ENCODE measurements at places on chromosomes 5 and 9.

DNA sequence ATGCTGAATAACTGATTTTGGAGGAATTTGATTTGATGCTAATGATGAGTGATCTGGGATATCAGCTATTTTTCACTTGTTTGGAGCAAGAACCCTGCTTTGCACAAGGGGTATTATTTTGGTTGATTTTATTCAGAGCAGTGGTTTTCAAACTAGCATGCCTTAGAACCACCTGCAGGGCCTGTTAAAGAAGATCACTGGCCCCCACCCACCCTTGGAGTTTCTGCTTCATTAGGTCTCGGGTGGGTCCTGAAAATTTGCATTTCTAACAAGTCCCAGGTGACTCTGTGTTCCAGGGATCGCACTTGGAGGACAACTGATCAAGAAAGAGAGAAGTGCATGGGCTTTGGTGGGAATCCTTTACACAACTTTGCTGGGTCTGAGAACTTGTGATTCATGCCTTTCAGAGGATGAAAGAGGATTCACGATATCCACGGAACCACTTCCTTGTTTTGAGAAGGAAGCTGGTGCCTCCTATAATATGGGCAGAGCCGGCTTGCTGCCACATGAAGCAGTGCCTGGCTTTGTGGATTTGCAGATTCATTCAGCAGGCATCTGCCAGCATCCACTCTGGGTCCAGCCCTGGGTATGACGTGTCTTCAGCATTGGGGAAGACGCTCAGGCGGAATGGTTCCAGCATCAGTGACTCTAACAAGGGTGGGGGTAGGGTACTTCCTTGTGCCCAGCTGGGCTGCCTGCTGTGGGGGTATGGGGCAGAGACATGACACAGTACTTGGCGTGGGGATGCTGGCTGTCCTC is 106.6 kb upstream of the PITX1 start:
- ATAC-seq = no peak

- no peak for ATAC-seq
These were observed 101.6 kb upstream of the MAP1B start for GRCh38 chr5:72005671-72006070.

- ATAC-seq = no peak
These were observed 129.0 kb downstream of the TLE4 start for GRCh38 chr9:79700607-79701360.

DNA sequence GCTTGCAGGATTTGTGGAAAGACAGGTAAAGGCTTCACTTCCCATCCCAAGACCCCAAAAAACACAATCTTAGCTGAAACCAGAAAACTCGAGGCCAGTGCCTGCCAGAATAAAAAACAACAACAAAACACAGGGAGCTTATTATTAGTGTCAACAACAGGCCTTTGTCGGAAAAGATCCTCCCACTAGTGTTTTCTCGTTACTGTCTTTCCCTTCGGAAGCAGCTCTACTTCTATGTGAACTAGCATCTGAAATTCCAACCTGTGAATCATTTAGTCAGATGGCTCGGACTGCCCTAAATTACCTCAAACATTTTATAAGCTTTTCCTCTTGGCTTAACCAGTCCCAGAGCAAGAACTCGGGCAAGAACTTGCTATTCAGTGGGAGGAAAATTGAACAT is 122.2 kb upstream of the GNA14 start:
- no peak for ATAC-seq

GRCh38 chr5:147411359-147412319 is 98.2 kb downstream of the DPYSL3 start:
- no peak for ATAC-seq

GRCh38 chr5:150656191-150657132 is 4.6 kb upstream of the MYOZ3 start:
- peak; percentile 85 for ATAC-seq

- ATAC-seq = no peak
These were observed 224.7 kb upstream of the DAP start for GRCh38 chr5:10985721-10986110.

GRCh38 chr9:69548681-69549080 is 123.5 kb downstream of the APBA1 start:
- ATAC-seq = no peak

GRCh38 chr9:33620738-33621439 is 96.8 kb downstream of the ANKRD18B start:
- ATAC-seq = peak; percentile 39

GRCh38 chr9:33129886-33130881 is 37.0 kb downstream of the B4GALT1 start:
- ATAC-seq = no peak

GRCh38 chr9:137065336-137065967 is 4.9 kb downstream of the SAPCD2 start:
- ATAC-seq = no peak

DNA sequence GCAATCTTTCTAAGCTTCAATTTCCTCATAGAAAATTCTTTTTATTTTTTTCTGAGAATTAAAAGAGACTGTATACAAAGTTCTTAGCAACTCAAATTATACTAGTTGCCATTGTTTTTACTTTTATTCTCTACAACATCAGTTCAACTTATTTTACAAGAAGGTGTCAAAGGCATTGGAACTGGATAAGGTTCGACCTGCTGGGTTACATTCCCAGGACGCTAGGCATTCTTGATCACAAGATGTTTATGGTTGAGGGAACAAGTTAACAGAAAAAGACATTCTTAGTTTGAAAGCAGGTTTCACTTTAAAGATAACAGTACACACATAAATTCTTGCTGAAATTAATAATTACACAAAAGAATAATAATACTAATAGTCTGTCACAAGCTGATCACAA is 163.5 kb upstream of the SNX2 start:
- ATAC-seq = no peak

- ATAC-seq = no peak
These were observed 111.5 kb upstream of the CCNH start for GRCh38 chr5:87524217-87524616.

DNA sequence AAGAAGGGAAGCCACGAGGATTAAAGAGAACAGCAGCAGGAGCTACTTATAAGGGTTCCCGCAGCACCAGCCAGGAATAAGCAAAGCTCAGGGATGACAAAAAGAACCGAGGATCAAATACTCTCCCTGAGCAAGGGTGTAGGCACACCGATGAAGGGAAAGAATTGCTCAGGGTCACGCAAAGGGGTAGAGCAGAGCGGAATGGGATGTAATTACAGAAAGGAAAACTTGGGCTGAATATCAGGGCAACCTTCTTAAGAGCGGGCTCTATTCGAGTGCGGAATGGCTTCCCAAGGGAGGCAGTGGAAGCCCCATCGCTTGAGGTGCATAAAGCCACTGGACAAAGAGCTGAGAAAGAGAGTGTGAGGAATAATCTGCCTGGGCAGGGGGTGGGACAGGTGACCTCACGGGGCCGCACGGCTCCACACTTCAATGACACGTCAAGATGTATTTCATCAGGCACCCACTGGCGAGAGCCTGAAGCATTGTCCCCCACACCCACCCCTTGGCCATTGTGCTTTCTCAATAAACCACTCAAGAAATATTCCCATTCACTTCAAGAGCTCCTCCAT is 162.2 kb downstream of the EBF1 start:
- ATAC-seq = no peak

GRCh38 chr5:107867266-107867665 is 196.5 kb upstream of the EFNA5 start:
- ATAC-seq = no peak

- no peak for ATAC-seq
These were observed 93.4 kb downstream of the PPIC start for GRCh38 chr5:122943050-122943698.

- ATAC-seq = peak; percentile 3
These were observed 812 bp downstream of the CACFD1 start for GRCh38 chr9:133460405-133461175.

- ATAC-seq = peak; percentile 18
These were observed 12.3 kb downstream of the P4HA2 start for GRCh38 chr5:132215329-132215728.

DNA sequence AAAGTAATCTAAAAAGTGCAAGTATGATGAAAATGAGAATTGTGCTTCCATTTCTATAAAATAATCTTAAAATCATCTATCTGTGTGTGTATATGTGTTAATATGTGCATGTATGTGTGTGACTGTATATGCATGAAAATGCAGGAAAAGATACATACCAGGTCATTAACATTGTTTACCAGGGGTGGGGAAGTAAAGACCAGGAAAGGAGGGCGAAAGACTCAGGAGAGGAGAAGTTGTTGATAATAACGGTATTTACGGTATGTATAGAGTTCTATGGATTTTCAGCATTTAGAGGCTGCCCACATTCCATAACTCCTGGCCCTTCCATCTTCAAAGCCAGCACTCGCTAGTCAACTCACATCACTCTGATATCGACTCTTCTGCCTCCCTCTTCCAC is 111.0 kb upstream of the SPDL1 start:
- ATAC-seq = no peak

DNA sequence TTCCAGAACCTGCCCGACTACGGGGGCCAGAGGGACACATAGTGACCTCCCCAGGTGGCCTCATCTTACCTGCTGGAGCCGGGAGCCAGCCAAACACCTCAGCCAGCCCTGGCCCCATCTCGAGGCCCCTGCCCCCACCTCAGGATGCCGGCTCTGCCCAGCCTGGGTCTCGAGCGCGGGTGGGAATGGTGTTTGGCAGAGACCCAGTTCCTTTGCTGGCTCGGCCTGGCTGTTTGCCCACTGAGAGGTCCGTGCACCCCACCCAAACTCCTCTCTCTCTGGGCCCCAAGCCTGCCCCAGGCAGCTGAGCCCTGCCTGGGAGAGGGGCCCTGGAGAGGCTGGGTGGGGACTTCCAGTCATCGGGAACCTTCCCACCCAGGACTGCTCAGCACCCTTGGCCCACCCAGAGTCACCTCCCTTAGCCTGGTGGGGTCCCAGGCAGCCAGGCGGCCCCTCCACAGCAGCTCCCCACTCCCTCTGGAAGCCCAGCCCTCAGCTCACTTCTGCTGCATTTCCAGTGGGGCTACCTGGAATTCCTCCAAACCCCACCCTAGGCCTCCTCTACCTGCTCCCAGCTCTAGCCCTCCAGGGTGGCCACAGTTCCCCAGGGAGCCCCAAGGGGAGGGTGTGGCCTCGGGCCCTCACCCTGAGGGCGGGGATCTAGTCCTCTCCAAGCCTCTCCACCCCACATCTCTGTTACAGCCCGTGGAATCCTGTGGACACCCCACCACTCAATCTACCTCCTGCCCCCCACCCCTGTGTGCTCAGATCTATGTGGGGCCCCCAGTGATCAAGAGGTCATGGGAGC is 42.4 kb upstream of the UBAC1 start:
- peak; percentile 37 for ATAC-seq

GRCh38 chr5:58357121-58357520 is 102.8 kb downstream of the PLK2 start:
- ATAC-seq = no peak

GRCh38 chr5:152864447-152864846 is 459.4 kb upstream of the NMUR2 start:
- ATAC-seq = no peak

GRCh38 chr9:91378695-91379127 is 17.0 kb upstream of the AUH start:
- ATAC-seq = no peak

- no peak for ATAC-seq
These were observed 476.8 kb upstream of the C9orf72 start for GRCh38 chr9:28050046-28050445.

- ATAC-seq = no peak
These were observed 139.9 kb upstream of the ACOT12 start for GRCh38 chr5:81533629-81534405.

DNA sequence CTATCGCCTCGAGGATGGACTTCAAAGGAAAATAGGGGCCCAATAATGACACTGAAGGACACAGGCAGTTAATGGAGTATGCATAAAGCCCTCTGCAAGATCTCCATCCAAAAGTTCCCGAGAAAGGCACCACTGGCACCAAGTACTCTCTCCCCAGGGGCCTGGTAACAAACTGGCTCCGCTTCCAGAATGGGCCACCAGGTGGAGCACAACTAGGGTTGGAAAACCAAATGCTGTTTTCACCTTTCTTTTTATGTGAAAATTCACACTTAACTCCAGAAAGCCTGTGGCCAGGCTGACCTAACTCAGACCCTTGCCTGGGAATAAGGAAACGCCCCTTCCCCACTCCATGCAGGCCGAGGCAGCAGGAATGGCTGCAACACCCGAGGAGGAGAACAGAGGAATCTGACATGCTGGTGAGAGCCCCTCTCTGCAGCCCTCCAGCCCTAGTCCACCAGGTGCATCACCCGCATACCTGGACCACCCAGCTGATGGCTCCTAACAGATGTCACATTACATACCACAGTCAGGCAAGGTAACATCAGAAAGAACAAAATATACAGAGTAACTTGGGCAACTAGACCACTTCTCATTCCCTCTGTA is 42.8 kb downstream of the CAMSAP1 start:
- peak; percentile 45 for ATAC-seq

DNA sequence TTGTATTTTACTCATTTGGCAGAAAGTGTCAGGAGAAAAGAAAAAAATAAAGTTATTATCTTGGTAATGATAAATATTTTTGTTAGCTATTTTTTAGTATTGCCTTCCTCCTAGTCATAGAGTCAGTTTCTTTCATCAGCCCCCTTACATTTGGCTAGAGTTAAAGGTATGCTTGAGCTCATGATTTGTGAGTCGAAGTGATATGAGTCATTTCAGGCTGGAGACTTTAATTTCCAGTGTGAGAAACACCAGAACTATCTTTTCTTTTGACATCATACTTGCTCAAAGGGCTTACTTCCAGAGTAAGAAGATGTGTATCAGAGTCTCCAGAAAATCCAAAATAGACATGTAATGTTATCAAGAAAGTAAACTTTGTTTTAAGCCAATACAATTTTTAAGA is 746.7 kb upstream of the TYRP1 start:
- no peak for ATAC-seq

DNA sequence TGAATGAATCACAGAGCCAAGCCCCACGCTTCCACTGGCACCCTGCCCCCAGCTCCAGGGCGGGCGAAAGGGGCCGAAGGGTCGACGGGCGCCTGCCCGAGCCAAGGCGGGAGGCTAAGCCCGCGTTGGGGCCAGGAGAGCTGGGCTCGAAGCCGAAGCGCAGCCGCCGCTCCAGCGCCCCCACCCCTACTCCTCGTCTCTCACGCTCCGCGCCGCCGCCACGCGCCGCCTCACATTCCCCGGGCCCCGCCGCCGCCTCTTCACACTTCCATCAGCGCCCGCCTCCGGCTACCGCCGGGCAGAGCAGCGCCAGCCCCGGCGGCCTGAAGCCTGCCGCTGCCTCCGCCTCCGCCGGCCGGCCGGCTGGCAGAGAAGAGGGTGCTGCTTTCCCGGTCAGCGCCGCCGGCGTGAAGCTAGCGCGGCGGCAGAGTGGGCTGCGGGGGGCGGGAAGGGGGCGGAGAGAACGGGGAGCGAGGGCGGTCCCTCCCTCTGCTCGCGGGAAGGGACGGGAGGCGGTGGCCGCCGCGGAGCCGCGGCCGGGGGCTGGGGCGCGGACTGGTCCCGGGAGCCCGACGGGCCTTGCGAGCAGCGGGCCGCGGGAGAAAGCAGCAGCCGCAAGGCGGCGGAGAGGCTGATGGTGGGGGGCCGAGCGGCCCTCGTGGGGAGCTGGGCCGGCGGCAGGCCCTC is at the start of gene HOMER1:
Gene HOMER1 (minus strand): TSS at position 431 of the 687 bp plus-strand sequence. CDS start 1,360 bp downstream, outside the sequence.
- peak; percentile 80 for ATAC-seq

- no peak for ATAC-seq
These were observed 290.8 kb downstream of the DNAH5 start for GRCh38 chr5:13653709-13654108.

DNA sequence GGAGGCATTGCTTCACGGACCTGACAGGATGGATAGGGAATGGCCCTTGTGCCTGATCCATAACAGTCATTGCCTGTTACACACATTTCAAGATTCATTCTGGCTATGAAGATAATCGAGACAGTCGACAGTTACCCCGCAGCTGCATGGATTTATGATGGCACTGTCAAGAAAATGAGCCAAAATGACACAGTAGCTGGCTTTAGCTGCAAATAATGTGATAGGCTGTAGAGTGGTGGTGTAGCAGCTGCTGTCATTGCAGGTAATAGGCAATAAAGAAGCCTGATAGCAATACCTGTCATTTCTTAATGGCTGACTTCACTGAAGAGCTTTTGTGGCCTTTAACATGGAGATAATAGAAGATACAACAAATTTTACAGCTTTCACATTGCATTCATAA is 1085.2 kb upstream of the ARRDC3 start:
- peak; percentile 97 for ATAC-seq
